ENCODE measurements at places on chromosomes 4 and X. TPM values are rescaled to one million over a fixed set of nuclear protein-coding genes. Genes with fewer than 3 reads are reported as not detected.

Gene MAML3
- 13.1 TPM for total RNA-seq

DNA sequence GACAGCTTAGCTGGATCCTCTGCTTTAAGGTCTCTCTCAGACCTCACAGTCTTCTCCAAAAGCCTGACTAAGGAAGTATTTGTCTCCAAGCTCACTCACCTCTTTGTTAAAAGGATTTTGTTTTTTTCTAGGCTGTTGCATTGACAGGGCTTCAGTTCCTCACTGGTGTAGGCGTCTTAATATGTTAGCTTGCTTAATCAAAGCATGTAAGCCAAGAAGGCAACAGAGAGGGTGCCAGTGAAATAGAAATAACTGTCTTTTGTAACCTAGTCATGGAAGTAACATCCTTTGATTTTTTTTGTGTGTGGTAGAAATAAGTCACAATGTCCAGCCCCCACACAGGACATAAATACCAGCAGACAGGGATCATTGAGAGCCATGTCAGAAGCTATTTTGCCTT, 58.8 kb downstream of the FIP1L1 start:
- no peak for DNase-seq

DNA sequence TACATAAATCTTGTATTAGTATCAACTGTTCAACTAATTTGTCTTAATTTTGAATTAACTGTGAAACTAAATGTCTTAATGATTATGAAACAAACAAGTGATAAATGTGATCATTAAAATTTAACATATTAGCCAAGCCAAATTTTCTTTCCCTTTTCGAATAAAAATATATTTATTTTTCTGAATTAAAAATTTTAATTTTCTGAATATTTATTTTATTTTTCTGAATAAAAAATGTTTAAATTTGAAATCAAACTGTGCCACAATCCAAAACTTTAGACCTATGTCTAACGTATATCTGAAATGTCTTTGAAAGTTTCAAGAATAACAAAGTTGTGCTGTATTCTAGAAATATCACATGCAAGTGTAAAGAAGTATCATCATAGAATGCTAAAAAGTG, 4.7 kb downstream of the GABRA2 start:
- no peak for DNase-seq

DNA sequence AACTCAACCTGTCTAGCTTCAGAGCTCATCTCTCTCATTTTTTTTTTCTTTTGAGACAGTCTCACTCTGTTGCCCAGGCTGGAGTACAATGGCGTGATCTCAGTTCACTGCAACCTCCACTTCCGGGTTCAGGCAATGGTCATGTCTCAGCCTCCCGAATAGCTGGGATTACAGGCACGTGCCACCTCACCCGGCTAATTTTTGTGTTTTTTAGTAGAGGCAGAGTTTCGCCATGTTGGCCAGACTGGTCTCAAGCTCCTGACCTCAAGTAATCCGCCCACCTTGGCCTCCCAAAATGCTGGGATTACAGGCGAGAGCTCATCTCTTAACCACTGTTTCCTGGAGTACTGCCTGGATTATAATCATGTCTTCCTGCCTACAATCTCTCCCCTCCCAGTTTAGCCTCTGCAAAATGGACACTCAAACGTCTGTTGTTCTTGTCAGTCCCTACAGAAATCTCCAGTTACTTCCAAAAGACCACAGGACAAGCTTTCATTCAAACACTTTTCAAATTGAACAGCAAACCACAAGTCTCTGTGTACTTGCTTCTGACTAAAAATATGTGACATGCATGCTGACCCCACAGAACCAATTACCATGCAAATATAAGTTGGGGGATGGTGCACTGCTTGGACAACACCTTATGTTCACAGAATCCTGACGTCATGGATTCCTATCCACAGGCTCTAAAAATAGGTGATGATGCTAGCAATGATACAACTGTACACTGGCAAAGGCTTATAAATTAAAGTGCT, 137.2 kb downstream of the SH3KBP1 start:
- DNase-seq, result no peak

DNA sequence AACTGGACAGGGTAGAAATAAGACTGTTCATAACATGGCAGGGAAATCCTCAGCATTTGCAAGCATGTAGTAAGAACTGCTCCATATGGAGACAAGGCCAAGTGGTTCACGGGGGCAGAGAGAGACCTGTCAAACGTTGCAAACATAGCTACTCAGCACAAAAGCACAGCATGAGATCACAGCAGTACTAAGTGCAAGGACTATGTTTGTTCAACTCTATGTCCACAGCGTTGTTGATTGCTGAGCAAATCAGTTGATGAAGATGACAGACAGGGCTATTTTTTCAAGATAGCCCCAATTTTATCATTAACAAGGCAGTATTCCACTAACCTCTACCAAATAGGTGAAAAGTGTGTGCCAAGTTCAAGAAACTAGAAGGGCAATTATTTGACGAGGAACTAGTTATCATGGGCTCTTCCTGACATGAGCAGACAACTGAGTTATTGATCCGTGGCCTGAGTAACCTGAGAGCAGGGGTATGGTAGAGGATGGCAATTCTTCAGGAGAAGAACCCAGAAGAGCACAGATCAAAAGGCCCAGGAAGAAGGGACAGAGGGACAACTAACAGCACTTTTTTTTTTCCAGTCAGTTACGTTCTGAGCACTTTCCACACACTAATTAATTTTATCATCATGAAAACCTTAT, 57.4 kb downstream of the SPOCK3 start:
- no peak for DNase-seq

- DNase-seq, result no peak
Measured at GRCh38 chrX:29468911-29469494, 746.4 kb upstream of the MAGEB2 start.

Gene ASMT
- not detected for total RNA-seq

GRCh38 chrX:14228611-14229010, 198.9 kb upstream of the GEMIN8 start:
- DNase-seq, result no peak

Gene UGT2A1
- total RNA-seq, result not detected

Gene GABRE
- total RNA-seq, result 45.3 TPM

Gene IL2
- not detected for total RNA-seq

Gene NSG1
- 1.5 TPM for total RNA-seq

GRCh38 chrX:19585332-19586082, 70.2 kb upstream of the MAP3K15 start:
- DNase-seq, result no peak

Gene PTCHD1
- 0.20 TPM for total RNA-seq

Gene MAGEA3
- total RNA-seq, result not detected

GRCh38 chr4:137705171-137705783, 173.0 kb upstream of the PCDH18 start:
- no peak for DNase-seq

- no peak for DNase-seq
Measured at GRCh38 chr4:123340381-123340701, 56.3 kb upstream of the SPRY1 start.

DNA sequence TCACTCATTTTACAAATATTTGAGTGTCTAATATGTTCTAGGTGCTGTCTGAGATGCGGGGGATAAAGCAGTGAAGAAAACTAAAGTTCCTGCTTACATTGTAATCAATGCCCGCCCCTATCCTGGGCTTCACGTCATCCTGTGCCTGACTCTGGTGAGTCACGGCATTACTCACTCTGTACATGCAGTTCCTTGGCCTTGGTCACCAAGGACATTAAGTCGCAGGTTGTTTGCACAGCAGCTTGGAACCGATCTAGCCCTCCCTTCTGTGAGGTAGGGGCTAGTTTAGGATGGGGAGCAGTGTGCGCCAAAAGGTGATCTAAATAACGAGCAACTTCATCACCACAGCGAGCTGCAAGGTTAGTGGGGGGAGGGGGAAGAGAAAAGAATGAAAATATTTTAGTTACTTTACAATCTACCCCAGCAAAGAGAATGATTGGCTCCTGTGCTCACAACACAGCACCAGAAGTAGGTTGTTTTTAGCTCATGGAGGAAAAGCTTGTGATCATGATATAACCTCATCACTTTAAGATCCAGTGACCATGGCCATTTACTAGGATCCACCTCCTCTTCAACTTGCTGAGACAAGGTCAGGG, 48.0 kb upstream of the HDAC8 start:
- DNase-seq, result no peak

Gene GABRG1
- total RNA-seq, result not detected

All from upper lobe of right lung (tissue), 1 donor.